ENCODE measurements at places on chromosomes 11 and 22. TPM values are rescaled to one million over a fixed set of nuclear protein-coding genes. Genes with fewer than 3 reads are reported as not detected.

GRCh38 chr11:133339495-133340140 is 192.7 kb downstream of the OPCML start:
- no peak for DNase-seq

- no peak for DNase-seq
Observed at GRCh38 chr11:61155741-61156140, 5.5 kb downstream of the VPS37C start.

The FLRT1 gene
- total RNA-seq, result not detected

- no peak for DNase-seq
Observed at GRCh38 chr11:1928891-1929541, 9.5 kb downstream of the TNNT3 start.

DNA sequence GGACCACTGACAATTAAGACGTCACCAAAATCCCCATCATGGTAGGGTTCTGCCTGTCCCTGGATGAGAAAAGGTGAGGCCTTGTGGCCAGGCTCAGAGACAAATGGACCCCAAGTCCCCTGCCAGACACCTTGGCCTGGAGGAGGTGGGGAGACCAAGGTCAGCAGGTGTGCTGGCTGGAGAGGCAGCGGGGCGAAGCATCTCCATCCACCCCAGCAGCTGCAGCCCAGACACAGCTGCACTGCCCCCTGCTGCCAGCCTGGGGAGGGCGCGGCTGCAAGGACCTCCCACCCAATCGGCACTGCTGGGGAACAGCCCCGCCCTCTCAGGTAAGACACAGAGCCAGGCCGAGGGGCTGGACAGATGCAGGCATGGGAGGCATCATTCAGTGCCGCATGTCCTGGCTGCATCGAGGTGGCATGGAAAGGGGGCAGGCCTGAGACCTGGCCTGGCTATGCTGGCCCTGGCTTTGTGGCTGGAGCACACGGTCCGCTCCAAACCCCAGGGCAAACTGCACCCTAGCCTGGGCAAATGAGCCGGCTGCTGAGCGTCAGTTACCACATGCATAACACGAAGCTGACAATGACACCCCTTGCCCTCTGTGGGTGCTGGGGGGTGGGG is 12.2 kb upstream of the MFNG start:
- no peak for DNase-seq

The SEZ6L gene
- not detected for total RNA-seq

DNA sequence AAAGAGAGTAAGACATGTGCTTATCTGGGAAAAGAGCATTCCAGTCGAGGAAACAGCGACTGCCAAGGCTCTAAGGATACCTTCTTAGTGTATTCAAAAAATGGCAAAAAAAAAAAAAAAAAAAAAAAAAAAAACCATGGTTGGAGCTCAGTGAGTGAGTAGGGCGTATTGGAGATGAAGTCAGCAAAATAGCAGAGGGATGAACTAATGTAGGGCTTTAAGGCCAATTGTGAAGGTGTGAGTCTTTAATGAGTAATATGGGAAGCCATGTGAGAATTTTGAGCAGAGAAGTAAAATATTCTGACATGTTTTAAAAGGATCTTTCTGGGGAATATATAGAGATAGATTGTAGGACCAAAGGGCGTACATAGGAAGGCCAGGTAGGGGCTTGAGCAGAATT is 498.6 kb upstream of the ISX start:
- DNase-seq, result no peak

- no peak for DNase-seq
Observed at GRCh38 chr11:132844956-132845696, 687.2 kb downstream of the OPCML start.

The KCNK4 gene
- not detected for total RNA-seq

- DNase-seq, result no peak
Observed at GRCh38 chr11:48182860-48183526, 33.6 kb upstream of the OR4B1 start.

- DNase-seq, result no peak
Observed at GRCh38 chr11:18063125-18063524, 17.1 kb upstream of the TPH1 start.

GRCh38 chr11:27296497-27296896 is 66.5 kb downstream of the CCDC34 start:
- DNase-seq, result no peak

DNA sequence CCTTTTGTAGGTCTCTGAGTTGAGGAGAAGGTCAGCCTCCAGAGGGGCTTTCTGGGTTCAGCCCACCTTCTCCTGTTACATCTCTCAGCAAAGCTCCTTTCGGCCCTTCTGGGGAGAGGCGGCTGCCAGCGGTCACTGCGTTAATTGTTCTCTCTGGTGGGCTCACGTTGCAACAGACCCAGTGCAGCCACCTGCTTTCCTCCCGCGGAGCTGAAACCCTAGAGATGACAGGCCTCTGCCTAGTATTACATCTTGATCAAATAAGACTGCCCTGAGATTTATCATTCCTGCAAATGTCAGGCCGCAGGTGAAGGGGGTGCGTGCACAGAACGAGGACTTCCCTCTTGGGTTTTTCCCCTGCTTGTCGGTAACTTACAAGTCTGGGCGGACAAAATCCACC is 43.2 kb upstream of the CREB3L1 start:
- no peak for DNase-seq

DNA sequence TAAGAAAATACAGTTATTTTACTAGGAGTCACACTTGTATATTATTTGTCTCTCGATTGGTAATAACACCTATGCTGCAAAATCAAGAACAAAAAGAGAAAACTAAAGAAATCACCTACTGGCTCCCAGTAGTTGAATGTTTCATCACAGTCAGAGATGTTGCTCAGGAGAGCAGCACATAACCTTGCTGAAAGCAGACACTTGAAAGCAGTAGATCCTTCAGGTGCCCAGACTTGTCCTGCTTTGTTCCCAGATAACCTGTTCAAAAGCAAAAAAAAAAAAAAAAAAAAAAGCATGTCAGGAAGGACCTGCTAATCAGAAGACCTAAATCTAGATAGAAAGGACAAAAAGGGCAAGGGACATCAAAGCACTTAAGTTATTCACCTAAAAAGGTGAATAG is 1.3 kb downstream of the ALG9 start:
- DNase-seq, result no peak

DNA sequence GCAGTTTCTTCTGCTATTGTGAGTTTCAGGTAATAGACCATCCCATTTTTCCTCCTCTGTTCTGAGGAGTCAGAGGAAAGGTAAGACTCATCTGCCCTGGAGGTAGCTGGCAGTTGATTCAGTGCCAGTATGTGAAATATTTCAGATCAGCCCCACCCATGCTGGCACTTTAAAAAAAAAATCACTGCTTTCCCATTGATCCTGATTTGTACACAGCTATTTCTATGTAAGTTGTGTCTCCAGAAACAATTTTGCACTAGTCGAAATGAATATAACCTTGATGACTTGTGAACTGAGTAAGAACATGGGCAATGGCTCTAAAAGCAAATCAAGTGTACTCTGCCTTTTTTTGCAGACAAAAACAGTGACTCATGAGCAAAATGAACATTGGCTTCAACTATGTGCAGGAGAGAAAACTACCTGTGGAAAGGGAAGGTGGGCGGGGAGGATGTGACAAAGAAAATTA is 82.0 kb upstream of the OR5AK2 start:
- DNase-seq, result no peak

GRCh38 chr11:65323813-65324212 is 9.1 kb downstream of the CDC42EP2 start:
- no peak for DNase-seq

GRCh38 chr11:125071435-125071834 is 8.3 kb downstream of the SLC37A2 start:
- no peak for DNase-seq

- DNase-seq, result no peak
Observed at GRCh38 chr11:95562196-95562921, 227.2 kb downstream of the FAM76B start.

DNA sequence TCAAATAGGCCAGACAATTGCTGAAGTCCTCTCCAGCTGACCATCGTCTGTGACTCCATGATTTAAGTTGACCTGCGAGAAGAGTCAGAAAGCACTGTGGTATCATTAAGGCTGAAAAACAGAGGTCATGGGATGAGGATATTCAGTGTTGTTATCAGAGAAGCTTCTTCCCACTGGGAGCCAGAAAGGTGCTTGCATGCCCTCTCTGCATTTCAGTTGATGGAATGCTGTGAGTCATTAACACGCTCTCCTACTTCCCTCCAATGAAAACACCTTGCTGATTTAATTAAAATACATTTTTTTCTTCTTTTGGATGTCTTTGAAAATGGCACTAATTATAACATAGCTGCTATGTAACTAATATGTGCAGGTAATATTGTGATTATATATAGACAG is 667.0 kb downstream of the NTM start:
- no peak for DNase-seq

The C11orf42 gene
- not detected for total RNA-seq

The TREH gene
- total RNA-seq, result not detected

GRCh38 chr11:126165311-126165720 is 46.1 kb downstream of the RPUSD4 start:
- no peak for DNase-seq

DNA sequence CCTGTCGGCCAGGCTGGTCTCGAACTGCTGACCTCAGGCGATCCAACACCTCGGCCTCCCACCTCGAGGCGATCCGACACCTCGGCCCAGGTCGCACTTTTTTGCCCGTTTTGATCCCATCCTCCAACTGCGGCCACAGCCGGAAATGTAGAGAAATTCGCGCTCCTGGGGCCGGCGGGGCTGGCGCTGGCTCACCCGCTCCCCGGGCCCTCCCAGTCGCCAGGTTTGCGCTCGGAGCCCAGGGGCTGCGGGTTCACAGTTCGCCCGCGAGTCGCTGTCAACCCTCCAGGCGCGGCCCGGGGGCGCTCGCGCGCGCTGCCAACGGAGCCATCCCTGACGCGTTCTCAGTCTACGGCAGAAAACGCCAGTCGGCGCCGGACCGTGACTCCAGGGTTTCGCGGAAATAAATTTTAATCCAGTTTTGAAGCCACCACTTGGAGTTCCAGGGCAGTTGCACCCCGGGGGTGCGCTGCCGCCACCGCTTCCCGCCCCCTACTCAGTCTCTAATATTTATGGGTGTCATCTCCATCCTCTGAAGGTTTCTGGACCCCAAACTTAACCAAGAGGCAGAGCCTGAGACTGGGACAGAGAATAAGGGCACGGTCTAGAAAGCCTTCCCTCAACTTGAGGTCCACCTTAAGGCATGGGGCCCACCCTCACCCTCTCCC is 1.5 kb upstream of the KLHDC7B start:
- DNase-seq, result no peak

- DNase-seq, result no peak
Observed at GRCh38 chr11:8098361-8098760, 17.4 kb downstream of the TUB start.

The RNF215 gene
- total RNA-seq, result 28.0 TPM

- no peak for DNase-seq
Observed at GRCh38 chr11:110113973-110114372, 20.8 kb downstream of the ZC3H12C start.

DNA sequence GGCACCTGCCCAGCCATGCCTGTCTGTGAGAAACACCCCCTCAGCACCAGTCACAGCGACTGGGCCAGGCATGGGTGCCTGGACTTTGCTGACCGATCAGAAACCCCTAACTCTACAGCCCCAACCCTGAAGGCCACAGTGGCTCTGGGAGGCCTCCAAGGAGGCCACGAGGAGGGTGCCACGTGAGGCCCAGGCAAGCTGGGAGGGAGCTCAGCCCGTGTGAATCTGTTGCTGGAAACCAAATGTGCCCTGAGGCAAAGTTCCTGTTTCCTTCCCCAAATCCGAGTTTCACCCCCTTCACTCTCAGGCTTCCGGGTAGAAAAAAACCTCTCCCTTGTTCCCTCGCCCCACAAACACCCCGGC is 1.3 kb downstream of the UNC93B1 start:
- DNase-seq, result no peak

The OR8A1 gene
- not detected for total RNA-seq

DNA sequence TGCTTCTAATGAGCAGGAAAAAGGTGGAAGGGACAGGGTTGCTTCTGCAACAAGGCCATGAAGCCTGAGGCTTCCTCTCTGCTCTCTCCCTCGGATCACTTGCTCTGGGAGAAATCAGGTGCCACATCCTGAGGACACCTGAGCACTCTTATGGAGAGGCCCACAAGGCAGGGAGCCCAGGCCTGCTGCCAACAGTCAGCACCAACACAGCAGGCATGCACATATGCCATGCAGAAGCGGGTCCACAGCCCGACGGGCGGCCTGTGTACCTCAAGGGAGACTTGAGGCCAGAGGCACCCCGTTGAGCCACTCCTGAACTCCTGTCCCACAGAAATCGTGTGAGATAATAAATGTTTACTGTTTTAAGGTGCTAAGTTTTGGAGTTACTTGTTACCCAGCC is 9.5 kb downstream of the TTLL12 start:
- no peak for DNase-seq

DNA sequence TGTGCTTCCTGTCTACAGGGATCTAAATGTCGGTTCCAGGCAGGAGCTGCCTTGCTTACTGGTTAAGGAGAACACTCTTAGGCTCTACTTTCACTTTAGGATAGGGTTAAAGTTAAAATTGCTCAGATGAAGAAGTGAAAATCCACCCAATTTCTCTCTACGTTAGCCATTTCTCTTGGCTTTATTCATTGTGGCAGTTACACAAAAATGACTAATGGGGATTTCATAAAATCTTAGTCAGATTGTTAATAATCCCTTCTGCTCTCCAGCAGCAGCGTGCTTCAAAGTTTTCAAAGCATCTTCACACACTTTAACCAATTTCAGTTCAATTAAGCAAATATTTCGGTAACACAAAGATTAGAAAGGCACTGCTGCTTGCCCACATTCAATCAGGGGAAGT is 58.4 kb upstream of the RCN1 start:
- no peak for DNase-seq

- DNase-seq, result peak; percentile 56
Observed at GRCh38 chr11:102580185-102580951, 44.8 kb downstream of the MMP20 start.

DNA sequence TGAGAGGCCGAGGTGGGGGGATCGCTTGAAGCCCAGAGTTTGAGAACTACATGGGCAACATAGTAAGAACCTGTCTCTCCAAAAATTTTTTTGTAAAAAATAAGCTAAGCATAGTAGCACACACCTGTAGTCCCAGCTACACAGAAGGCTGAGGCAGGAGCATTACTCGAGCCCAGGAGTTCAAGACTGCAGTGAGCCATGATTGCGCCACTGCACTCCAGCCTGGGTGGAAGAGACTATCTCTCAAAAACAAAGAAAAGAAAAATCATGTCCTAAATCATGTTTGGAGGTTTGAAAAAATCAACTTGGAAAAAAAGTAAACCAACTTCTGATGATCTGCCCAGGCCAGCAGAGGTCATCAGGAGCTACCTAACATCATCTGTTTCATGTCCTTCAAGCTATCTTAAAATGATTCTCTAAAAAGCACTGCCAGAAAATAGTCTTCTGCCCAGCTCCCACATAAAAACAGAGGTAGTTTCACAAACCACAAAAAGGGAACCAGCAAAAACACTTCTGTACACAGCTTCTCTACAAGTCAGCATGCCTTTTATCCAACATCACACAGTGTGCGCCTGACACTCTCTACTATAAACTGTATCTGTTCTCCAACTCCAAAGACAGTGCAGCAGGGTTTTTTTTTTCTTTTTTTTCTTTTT is 165.0 kb downstream of the SOX6 start:
- DNase-seq, result no peak

The HEPHL1 gene
- not detected for total RNA-seq

The KIAA1671 gene
- 14.1 TPM for total RNA-seq

- DNase-seq, result no peak
Observed at GRCh38 chr22:20112623-20113511, 3.0 kb upstream of the RANBP1 start.

- DNase-seq, result no peak
Observed at GRCh38 chr11:67999201-67999629, 4.7 kb downstream of the UNC93B1 start.
